ENCODE measurements at places on chromosomes 6 and 20.

DNA sequence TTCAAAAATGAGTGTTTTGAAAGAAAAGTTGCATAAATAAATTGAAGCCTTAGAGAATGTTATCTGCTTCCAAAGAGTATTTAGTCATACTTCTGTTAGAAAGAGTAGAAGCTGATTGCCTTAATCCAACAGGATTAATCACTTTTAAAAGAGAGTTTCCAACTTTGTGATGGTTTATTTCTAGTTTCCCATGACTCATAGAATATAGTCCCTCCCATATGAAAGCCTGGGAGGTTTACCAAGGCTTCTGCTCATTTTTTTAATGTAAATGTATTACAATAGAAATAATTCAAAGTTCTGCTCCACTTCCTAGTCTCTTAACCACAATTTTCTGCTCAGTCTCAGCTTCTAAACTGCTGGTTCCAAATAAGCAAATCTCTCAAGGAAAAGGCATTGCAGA, 118.0 kb upstream of the IRAK1BP1 start:
- DNase-seq = no peak

- DNase-seq = no peak
Measured at GRCh38 chr6:56949925-56950495, 4.9 kb upstream of the BEND6 start.

GRCh38 chr20:21229163-21229562, 74.0 kb upstream of the XRN2 start:
- no peak for DNase-seq

DNA sequence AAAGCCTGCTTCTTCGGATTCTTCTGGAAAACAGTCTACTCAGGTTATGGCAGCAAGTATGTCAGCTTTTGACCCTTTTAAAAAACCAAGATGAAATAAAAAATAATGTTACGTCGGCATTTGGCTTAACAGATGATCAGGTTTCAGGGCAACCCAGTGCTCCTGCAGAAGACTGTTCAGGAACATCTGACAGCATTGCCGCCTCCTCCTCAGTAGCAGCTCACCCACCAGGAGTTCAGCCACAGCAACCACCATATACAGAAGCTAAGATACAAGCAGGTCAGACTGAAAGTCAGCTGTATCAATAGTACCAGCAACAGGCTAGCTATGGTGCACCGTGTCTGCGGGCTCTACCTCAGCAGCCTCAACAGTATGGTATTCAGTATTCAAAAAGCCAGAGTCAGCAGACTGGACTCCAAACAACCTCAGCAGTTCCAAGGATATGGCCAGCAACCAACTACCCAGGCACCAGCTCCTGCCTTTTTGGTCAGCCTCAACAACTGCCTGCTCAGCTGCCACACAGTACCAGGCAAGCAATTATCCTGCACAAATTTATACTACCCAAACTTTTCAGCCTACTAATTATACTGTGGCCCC, 51.9 kb downstream of the BTBD9 start:
- DNase-seq = no peak

GRCh38 chr20:8777911-8778310, 291.0 kb upstream of the PLCB4 start:
- DNase-seq = no peak

GRCh38 chr6:161561908-161562307, 288.0 kb upstream of the AGPAT4 start:
- DNase-seq = no peak

DNA sequence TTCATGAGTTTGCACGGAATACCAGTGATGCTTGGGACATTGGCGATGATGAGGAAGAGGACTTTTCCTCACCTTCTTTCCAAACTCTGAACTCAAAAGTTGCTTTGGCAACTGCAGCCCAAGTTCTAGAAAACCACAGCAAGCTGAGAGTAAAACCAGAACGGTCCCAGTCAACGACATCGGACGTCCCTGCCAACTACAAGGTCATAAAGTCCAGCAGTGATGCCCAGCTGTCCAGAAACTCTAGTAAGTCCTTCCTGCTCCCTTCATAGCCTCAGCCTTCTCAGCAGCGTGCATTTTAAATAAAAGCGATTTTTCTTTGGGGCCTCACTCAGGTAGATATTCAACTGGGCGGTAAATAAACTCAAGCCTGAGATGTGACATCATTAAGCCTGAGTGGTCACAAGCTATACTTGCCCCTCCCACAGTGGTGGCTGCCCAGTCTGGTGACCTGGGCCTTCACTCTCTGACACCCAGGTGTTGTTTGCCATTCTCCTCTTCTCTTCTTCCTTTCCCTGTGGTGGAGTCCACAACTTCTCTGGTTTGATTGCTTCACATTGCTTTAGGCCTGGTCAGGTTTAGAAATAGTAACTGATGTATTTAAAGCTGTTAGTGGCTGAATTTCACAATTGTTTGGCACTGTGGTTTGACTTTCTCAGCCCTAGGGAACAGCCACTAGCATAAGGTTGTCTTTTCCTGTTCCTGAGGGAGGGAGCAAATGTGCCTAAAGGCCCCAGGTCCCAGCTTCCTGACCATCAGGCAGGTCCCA, 21.6 kb upstream of the TMEM217 start:
- no peak for DNase-seq

GRCh38 chr20:56579301-56579710, 46.3 kb downstream of the FAM209B start:
- DNase-seq = no peak

DNA sequence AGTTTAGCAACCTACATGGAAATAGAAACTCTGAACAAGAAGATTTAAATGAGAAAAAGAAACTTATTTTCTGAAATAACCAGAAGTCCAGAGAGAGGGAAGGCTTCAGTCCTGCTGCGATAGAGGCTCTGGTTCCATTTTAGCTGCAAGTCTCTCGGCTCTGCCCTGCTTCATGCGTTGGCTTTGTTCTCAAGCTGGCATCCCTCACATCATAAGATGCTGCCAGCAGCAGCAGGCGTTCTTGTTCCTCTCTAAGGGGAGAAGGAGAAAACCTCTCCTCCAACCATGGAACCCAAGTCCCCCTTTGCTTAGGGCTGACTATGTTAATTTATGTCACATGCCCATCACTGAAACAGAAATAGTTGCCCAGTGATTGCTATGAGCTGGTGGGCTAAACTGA, 46.4 kb upstream of the PMEPA1 start:
- no peak for DNase-seq

- DNase-seq = no peak
Measured at GRCh38 chr6:145080651-145081050, 654.7 kb downstream of the EPM2A start.

- no peak for DNase-seq
Measured at GRCh38 chr20:3710011-3710466, 2.4 kb downstream of the SIGLEC1 start.

- DNase-seq = no peak
Measured at GRCh38 chr6:56573624-56574023, 69.1 kb downstream of the DST start.
